ENCODE measurements at places on chromosomes 16 and 17.

- no peak for DNase-seq
These were observed 399 bp downstream of the STX1B start for GRCh38 chr16:31009894-31010584.

- DNase-seq, result no peak
These were observed 56.7 kb upstream of the MED9 start for GRCh38 chr17:17420082-17420481.

- DNase-seq, result no peak
These were observed 188.1 kb upstream of the ZNF469 start for GRCh38 chr16:88194397-88195268.

GRCh38 chr17:66994930-66995535 lies 30.5 kb downstream of the CACNG4 start:
- no peak for DNase-seq

DNA sequence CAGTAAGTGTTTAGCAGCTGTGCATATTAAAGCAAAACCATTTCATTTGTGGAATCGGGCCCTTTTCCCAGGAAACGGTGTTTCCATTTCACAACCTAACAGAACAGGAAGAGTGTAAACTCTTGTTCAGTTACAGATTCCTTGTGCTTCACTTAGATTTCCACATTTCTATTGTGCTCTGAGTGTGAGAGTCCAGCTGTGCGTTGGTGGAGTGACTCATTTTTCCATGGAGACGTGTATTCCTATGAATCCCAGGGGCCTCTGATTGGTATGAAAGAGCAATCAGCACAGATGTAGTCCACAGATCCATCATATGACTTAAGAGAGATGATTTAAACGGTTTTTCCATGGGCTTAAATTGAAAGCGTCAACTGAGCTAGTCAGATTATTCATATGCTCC lies 13.3 kb upstream of the CAVIN1 start:
- DNase-seq, result no peak

DNA sequence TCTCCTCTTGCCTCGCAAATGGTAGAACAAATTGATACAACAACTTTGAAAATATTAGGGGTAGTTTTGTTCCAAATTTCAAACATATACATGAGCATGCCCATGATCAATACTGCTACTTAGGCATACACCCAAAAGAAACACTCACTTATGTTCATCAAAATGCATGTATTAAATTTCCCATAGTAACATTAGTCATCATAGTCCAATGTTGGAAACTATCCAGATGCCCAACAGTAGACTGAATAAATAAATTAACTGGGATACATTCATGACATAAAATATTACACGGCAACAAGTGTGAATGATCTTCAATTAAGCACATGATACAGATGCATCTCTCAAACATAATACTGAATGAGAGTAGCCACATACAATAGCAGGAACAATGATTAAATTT lies 391.6 kb downstream of the CDH11 start:
- no peak for DNase-seq

GRCh38 chr17:59418732-59419166 lies 87.3 kb downstream of the YPEL2 start:
- no peak for DNase-seq

- no peak for DNase-seq
These were observed 44.6 kb upstream of the GSE1 start for GRCh38 chr16:85568519-85568918.

DNA sequence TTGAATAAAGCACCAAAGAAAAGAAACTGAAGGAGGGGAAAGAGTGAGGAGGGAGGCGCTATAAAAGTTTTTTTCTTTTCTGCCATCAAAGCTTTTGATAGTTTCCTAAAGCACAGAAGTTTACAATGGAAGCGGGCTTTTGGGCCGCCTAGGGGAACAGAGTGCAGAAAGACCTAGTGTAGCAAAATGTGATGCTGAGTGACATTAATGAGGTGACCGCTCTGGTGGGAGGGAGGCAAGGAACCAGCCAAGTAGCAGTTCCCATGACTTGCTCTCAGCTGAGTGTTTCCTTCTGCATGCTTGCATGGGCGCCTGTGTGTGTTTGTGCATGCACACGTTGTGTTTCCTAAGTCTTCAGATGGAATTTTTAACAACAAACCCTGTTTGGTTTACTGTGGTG lies 15.5 kb downstream of the MSI2 start:
- no peak for DNase-seq

GRCh38 chr16:88936008-88936555 lies 40.9 kb downstream of the CBFA2T3 start:
- DNase-seq, result no peak

DNA sequence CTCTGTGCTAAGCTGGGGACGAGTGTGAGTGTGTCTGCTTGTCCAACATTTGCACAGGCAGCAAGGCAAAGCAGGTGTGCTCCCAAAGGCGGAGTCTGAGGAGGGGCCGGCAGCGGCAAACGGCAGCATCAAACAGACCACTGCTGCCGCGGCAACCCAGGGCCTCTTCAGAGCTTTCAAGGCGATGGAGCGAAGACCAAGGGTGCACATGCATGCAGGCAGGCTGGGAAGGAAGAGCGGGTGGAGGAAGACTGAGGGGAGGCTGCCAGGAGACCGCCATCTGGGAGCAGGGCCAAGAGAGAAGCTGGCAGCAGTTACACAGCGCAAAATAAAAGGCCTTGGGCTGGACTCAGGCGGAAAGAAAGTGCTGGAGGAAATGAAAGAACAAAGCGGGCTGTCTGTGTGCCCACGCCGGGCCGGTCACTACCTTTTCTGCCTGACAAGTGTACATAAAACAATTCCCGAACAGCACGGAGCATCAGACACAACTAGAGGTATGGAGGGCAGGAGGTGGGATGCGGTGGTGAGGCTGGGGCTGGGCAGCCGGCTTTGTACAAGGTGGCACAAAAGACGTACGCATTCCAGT lies 8.5 kb downstream of the TIMM22 start:
- DNase-seq, result no peak

- no peak for DNase-seq
These were observed 460 bp downstream of the ELOB start for GRCh38 chr16:2776500-2777139.

GRCh38 chr16:4583906-4584305 lies 27.8 kb downstream of the C16orf96 start:
- no peak for DNase-seq

DNA sequence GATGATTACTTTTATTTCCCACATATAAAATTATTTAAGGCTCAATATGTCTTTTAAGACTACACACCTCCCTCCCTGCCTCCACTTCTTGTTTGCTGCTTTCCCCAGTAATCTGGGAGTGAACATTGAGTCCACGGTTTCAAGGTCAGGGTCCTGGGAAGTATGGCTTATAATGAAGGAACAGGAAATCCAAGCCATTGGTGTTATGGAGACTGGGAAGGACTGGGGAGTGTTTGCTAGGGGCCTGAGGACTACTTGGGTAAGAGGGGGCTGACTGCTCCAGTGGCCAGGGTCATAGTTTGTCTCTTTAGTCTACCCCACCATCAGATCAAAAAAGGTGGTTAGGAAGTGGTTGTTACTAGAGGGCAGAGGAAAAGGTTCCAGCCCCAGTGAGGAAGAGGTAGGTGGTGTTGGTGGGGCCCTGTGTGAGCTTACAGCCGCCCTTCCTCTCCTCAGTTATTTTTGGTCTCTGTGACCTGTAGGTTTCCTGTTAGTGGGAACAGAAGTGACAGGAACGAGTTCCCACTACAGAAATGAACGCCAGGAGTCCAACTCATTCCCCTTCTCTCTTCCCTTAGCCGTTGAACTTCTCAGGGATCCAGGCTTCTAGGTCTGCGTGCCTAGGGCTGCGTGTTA lies 742 bp upstream of the SLC16A13 start:
- no peak for DNase-seq

DNA sequence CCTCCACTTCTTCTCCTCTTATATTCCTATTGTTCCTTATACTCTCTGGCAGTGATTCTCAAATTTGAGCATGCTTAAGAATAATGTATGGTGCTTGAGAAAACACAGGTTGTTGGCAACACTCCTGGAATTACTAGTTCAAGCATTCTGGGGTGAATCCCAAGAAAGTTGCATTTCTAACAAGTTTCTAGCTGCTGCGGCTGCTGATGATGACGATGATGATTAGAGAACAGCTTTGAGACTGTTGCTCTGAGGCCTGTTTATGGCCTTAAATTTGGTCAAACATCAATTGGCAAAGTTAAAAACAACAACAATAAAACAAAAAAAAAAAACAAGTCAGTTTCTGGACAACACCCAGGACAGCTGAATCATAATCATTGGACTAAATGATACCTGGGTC lies 961.9 kb downstream of the CDH11 start:
- DNase-seq, result no peak

DNA sequence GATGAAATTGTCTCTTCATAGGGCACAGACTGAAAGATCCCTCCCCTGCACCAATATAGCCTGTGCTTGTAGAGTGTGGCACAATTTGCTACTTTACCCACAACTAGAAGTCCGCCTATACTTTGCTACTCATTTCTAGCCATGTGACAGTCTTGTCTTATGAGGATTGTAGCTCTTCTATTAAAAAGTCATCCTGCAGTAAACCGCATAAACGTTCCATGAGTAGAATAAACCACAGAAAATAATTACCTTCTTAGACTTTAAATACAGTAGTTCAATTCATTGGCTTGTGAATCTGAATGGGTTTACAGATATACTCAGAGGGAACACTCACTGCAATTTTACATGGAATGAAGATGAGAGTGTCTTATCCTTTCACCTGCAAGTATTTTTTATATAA lies 4.4 kb downstream of the KRT27 start:
- DNase-seq, result no peak

GRCh38 chr16:89949756-89950155 lies 1.2 kb downstream of the DEF8 start:
- no peak for DNase-seq

DNA sequence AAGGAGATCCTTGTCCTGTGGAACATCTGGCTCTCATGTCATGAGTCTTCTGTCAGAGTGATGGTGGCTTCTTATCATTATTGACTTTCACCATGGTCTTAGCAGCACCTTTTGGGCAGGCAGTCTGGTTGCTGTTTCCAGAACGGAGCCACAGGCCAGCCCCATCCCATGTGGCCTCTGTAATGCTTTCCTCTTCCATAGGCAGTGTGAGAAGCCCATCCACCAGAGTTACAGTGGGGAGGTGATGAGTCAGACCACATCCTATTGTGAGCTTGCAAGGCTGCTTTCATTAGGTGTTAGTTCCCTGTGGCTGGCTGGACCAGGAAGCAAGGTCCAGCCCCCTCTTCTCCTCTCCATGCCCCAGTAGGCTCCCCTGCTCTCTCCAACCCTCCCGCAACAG lies 30.8 kb upstream of the SPACA3 start:
- no peak for DNase-seq

GRCh38 chr16:87956365-87957231 lies 5.4 kb downstream of the BANP start:
- DNase-seq, result peak; percentile 65

GRCh38 chr17:18267927-18268711 lies 7.7 kb downstream of the MIEF2 start:
- no peak for DNase-seq

GRCh38 chr17:60392845-60393702 lies 1.1 kb upstream of the USP32 start:
- no peak for DNase-seq

- DNase-seq, result no peak
These were observed 144.0 kb downstream of the SPACA3 start for GRCh38 chr17:33135691-33136090.

DNA sequence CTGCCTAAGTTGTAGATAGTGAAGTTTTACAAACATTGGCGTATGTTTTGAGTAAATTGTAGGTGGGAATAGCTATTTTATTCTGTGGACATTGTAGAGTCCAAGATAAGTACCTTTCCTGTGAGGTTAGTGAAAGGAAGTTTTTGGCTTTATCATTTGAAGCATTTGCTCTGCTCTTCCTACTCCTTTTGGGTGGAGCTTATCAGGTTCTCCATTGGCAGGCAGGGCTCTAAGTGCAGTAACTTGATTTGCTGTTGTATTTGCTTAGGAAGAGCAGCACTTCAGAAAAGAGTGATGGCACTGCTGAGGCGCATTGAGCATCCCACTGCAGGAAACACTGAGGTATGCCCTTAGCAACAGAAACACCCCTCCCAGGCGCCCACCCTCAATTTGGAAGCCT lies 70.1 kb downstream of the OMG start:
- no peak for DNase-seq

GRCh38 chr16:89187032-89187769 lies 13.1 kb downstream of the SLC22A31 start:
- DNase-seq, result no peak

- no peak for DNase-seq
These were observed 60.5 kb downstream of the TK2 start for GRCh38 chr16:66489385-66489784.

- no peak for DNase-seq
These were observed 18.3 kb upstream of the MLKL start for GRCh38 chr16:74718741-74719610.

GRCh38 chr17:30905742-30906100 lies 317 bp downstream of the TEFM start:
- no peak for DNase-seq

DNA sequence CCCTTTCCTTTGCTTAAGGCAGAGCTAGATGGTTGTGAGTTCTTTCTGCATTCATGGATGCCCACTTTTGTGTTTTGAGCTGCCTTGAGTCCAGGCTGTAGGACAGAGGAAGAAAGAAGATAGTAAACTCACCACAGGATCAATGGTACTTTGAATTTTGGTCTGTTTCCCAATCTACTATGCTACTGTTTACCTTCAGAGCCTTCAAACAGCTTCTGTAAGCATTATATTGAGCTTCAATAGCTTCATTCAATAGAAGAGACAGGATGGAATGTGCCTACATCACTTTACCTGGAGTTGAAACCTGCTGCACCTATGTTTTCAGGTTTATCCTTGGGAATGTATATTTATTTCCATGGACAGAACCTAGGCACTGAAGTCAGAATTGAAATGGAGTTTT lies 397.9 kb upstream of the DYNLRB2 start:
- DNase-seq, result no peak

DNA sequence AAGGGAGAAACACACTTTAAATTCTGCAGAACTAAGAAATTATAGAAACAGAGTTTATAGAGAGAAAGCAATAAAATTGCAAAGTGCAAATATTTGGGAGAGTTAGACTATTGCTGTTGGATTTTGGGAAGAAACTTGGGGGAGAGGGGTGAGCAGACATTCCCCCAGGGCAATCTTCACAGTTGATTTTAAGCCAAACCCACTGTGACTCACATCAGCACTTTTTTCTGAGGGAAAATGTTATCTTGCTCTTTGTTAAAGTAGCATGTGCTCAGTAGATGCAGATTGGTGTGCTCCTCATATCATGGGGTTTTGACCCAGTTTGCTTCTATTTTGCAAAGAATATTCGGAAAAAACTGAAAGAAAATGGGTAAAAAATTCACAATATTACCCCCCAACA lies 367.6 kb downstream of the CDH11 start:
- no peak for DNase-seq

- DNase-seq, result no peak
These were observed 39.0 kb downstream of the NEUROD2 start for GRCh38 chr17:39568702-39569101.
